ENCODE measurements at places on chromosomes 3 and 15. TPM values are rescaled to one million over a fixed set of nuclear protein-coding genes. Genes with fewer than 3 reads are reported as not detected.

Gene SLC15A2
- 43.1 TPM for total RNA-seq

Gene A4GNT
- total RNA-seq: not detected

Gene COLQ
- 3.1 TPM for total RNA-seq

Gene MAP6D1
- 2.8 TPM for total RNA-seq

Gene NMNAT3
- total RNA-seq: 4.7 TPM

Gene HIGD2B
- not detected for total RNA-seq

- peak; percentile 57 for DNase-seq
Measured at GRCh38 chr15:100141311-100142001, 200.3 kb downstream of the ADAMTS17 start.

- no peak for DNase-seq
Measured at GRCh38 chr3:151579571-151580270, 118.9 kb upstream of the IGSF10 start.

- DNase-seq: no peak
Measured at GRCh38 chr3:111541391-111541790, 606 bp upstream of the CD96 start.

DNA sequence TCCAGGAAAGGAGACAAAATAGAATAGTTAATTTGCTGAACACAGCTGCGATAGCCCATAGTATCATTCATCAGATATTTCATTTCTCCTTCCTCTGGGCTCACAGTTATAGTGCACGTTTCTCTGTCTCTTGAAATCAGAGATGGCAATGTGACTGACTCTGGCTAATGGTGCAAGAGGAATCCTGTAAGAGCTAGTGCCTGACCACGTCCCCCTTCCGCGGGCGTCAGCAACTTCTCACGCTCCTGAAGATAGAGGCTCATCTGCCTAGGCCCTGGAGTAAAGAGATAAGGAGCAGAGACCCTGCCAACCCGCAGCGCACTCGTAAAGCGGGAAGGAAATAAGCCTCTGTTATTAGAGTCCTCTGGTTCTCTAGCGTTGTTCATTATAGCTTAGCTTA is 391.8 kb downstream of the VPS13C start:
- DNase-seq: no peak
